ENCODE measurements at places on chromosomes 3 and 15.

GRCh38 chr3:125054449-125055329 is 1.1 kb downstream of the HEG1 start:
- ATAC-seq: no peak

GRCh38 chr3:35678643-35679161 is 39.4 kb downstream of the ARPP21 start:
- ATAC-seq: no peak

GRCh38 chr3:154131830-154132229 is 10.6 kb downstream of the ARHGEF26 start:
- no peak for ATAC-seq

DNA sequence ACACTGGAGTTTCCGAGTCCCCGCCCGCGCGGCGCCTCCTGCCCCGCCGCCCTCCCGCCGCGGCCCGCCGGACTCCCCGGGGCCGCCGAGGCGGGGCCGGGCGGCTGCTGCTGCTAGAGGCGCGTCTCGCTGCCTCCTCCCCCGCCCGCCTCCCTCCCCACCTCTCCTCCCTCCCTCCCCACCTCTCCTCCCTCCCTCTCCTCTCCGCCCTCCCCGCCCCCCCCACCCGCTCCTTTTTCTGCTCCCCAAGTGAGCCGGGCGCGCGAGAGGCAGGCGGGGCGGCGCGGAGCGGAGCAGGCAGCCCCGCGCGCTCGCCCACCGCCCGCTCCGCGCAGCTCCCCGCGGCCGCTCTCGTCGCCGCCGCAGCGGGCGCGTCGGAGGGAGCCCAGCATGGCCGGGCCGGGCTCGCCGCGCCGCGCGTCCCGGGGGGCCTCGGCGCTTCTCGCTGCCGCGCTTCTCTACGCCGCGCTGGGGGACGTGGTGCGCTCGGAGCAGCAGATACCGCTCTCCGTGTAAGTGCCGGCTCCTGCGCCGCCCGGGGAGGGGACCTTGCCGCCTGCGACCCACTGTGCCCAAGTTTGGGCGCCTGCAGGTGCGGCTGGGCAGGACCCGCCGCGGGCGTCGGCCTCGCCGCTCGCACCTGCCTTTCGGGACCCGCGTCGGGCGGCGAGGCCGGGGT is at the start of gene CACNA2D3:
TSS of gene CACNA2D3 (plus strand) at position 229 of the 679 bp plus-strand sequence.
- ATAC-seq: peak; percentile 82

GRCh38 chr15:83698294-83698693 is 44.4 kb downstream of the ADAMTSL3 start:
- peak; percentile 79 for ATAC-seq

GRCh38 chr3:47010111-47010712 is 30.7 kb downstream of the NBEAL2 start:
- ATAC-seq: no peak

GRCh38 chr3:5314897-5315296 is 127.4 kb downstream of the EDEM1 start:
- ATAC-seq: no peak

- no peak for ATAC-seq
Measured at GRCh38 chr3:127050733-127051132, 67.8 kb downstream of the PLXNA1 start.

DNA sequence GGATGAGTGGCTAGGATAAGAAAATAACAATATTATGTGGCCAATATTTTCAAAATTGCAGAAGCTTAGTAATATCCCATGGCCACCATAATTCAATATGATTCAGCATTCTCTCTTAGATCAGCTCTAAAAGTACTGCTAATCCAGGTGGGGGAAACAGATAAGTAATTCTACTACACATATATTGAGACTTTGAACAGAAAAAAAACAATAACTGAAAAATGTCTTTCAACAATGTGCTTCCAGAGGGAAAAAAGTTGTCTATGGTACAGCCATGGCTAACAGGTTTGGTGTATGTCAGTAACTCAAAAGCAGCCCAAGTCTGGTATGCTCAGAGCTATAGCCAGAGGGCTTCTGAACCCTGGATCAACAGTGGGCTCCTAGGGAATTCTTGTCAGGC is 42.4 kb upstream of the PPIB start:
- no peak for ATAC-seq

GRCh38 chr3:174417573-174417972 is 441.6 kb upstream of the NAALADL2 start:
- ATAC-seq: no peak

DNA sequence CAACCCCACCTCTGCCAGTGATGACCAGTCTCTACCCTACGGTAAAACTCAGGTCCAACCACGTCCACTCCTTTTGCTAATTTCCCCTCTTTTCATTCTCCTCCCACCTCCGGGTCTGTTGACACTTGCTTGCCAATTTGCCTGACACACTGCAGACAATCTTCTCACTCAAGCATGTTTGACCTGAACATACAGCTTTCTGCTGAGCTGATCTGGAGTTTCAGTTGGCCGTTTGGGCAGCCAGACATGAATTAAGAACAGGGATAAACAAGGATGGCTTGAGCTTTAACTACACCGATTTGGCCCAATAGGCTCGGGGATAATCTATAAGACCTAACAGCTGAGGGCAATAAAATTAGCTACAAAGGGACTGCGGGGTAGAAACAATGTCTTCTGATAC is 758.6 kb upstream of the CFAP20DC start:
- no peak for ATAC-seq

DNA sequence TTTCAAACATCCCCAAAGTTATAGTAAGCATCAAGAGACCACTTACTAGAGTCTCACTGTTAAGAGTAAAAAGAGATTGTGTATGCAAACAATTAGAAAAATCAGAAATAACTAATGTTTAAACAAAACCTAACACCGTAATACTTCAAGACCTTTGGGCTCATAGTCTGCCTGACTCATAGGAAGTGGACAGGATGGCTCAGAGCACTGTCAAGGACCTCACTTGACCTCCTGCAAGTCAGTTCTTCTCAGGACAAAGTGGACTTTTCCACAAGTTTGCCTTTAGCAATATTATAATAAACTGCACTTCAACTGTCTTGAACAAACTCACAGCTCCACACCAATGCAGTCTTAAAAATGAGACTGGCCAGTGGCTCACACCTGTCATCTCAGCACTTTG is 34.8 kb downstream of the IL12A start:
- no peak for ATAC-seq

DNA sequence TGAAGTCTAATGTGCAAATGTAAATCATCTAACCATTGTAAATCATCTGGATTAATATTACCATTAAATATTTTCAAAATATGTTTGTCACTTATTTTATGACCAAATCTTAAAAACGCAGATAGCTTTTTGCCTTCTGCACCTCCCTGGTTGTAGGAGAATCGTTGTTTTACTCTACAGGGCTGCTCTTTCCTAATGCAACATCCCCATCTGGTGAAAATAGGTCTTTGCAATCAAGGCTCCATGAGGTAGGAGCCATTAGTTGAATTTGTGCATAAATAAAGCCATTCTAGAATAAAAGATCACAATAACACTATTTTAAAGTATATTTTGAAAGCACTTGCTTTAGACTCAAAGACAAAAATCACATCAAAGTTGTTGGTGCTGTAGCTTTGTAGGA is 535.6 kb upstream of the AGTR1 start:
- no peak for ATAC-seq

DNA sequence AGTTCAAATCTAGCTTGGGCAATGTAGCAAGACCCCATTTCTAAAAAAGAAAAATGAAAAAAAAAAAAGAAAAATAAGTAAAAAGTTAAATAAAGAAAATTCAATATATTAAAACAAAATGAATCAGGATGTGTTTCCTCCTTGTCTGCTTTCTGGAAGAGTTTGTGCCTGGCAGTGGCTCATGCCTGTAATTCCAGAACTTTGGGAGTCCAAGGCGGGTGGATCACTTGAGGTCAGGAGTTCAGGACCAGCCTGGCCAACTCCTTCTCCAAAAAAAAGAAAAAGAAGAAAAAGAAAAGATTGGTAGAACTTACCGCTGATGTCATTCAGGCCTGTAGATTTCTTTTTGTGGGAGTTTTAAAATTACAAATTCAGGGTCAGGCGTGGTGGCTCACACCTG is 36.8 kb downstream of the DAG1 start:
- ATAC-seq: no peak

- ATAC-seq: no peak
Measured at GRCh38 chr3:169362301-169362700, 301.2 kb downstream of the MECOM start.

- ATAC-seq: no peak
Measured at GRCh38 chr3:196604548-196604947, 34.9 kb upstream of the NRROS start.

DNA sequence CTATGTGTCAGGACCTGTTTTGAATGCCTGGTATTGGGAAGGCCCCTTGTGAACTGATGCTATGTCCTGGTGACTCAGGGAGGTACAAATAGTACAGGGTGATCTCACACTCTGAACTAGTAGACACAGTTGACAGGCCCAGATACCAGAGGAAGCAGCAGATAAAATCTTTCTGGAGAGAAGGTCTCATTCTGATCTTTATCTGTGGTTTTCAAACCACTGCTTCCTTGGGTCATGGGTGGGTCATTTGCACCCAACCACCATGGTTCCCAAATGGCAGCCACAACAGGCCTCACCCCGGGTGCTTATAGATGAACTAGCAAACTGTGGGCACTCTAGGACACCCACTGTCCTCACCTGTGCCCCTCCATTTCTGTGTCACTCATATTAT is 43.4 kb downstream of the PXYLP1 start:
- no peak for ATAC-seq

DNA sequence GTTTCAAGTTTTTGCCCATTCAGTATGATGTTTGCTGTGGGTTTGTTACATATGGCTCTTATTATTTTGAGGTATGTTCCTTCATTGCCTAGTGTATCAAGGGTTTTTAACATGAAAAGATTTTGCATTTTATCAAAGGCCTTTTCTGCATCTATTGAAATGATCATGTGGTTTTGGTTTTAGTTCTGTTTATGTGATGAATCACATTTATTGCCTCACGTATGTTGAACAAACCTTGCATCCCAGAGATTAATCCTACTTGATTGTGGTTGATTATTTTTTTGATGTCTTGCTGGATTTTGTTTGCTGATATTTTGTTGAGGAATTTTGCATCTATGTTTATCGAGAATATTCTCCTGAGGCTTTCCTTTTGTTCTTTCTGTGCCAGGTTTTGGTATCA is 39.4 kb downstream of the TMCO5A start:
- no peak for ATAC-seq

- no peak for ATAC-seq
Measured at GRCh38 chr15:64249406-64249805, 86.6 kb upstream of the PPIB start.

- no peak for ATAC-seq
Measured at GRCh38 chr3:160001148-160001760, 12.6 kb downstream of the IL12A start.

Measured in gastroesophageal sphincter (tissue), 4 donors.